ENCODE measurements at places on chromosomes 16 and 17.

DNA sequence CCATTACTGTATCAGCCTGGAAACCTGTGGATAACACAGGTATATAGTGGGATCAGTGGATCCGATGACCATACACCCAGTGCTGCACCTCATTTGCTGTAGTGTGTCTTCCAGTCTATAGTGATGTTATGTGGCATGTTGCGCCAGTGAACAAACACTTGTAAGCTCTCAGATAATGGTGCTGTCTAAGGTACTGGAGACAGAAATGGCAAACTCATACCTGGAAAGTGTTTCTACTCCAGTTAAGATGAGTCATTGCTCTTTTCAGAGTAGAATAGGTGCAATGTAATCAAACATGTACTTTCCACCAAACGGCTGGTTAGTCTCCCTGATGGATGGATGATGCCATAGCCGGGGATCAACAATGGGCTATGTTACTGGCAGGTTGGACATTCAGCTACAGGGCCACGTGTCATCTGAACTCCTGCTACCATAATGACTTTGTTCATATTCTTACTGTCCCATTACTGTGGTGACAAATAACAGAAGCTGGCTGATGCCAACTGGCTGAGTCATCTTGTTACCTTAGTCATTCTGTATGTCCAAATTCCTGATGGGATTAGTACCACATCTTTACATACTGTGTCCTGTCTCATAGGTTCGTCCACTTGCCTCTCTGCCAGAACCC lies 6.3 kb downstream of the CCL11 start:
- H3K36me3 ChIP-seq, result no peaks in the 10 kb centered on the region
- H3K27ac ChIP-seq, result no peak overlapping the region
- no peak for DNase-seq
- peaks cover 6% of the 10 kb centered on the region for H3K4me1 ChIP-seq
- peaks cover 1% of the 10 kb centered on the region for H3K27me3 ChIP-seq

GRCh38 chr17:13598353-13599167 lies 3.2 kb downstream of the HS3ST3A1 start:
- peak overlapping the region; percentile 85 for H3K27ac ChIP-seq
- H3K4me1 ChIP-seq, result peaks cover 34% of the 10 kb centered on the region
- peak overlapping the region; percentile 87 for H3K4me3 ChIP-seq
- no peaks in the 10 kb centered on the region for H3K27me3 ChIP-seq

- H3K4me1 ChIP-seq, result no peaks in the 10 kb centered on the region
- H3K27ac ChIP-seq, result no peak overlapping the region
Observed at GRCh38 chr16:84090211-84090610, 26.5 kb downstream of the MBTPS1 start.

DNA sequence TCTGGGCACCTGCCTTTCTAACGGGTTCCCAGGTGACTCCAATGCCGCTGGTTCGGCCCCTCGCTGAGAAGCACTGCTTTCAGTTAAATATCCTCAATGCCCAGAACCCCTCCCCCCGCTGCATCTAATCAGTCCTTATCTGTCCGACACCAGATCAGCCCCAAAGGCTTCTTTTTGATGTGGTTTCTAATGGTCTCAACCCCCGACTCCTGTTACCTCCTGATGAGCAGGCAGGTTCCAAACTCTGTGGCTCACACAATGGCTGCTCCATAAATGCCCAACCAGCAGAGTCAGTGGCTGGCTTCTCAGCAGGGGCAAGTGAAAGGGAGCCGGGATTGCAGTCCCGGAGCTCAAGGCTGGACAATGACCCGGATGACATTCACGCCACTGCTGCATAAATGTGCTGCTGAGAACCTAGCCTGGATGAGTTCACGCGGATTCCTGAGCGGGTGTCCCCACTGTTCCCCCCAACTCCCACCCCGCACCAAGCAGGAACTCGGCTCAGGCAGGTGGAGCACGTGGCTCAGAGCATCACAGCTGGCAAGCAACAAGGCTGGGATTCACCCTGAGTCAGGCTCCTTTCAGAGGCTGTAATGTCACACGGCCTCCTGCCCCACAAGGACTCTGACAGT lies 1.0 kb upstream of the SLC38A8 start:
- DNase-seq, result no peak
- no peaks in the 10 kb centered on the region for H3K4me1 ChIP-seq
- H3K27me3 ChIP-seq, result peaks cover 36% of the 10 kb centered on the region
- no peak overlapping the region for H3K4me3 ChIP-seq
- H3K36me3 ChIP-seq, result no peaks in the 10 kb centered on the region
- H3K27ac ChIP-seq, result no peak overlapping the region

DNA sequence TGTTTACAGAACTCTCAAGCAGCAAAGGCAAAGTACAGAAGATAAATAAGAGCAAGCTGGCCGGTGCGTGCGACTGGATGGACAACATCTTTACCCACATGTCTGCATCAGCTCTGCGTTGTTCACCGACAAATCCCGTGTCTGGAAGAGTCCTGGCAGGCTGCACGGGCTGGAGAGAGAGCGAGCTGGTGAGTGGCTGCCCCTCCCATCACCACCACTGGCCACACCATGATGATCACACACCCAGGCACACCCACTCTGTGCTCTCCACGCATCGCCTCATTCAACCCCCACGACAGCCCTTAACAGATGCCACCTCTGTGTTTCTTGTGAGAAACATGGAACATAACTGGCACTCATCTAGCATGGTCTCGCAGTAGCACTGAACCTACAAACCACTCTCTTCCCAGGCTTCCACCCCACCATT lies 59.2 kb downstream of the ANKRD11 start:
- H3K4me1 ChIP-seq, result peaks cover 28% of the 10 kb centered on the region
- H3K36me3 ChIP-seq, result peaks cover 4% of the 10 kb centered on the region
- peak overlapping the region; percentile 60 for H3K27ac ChIP-seq
- no peak overlapping the region for H3K4me3 ChIP-seq
- DNase-seq, result peak; percentile 71

DNA sequence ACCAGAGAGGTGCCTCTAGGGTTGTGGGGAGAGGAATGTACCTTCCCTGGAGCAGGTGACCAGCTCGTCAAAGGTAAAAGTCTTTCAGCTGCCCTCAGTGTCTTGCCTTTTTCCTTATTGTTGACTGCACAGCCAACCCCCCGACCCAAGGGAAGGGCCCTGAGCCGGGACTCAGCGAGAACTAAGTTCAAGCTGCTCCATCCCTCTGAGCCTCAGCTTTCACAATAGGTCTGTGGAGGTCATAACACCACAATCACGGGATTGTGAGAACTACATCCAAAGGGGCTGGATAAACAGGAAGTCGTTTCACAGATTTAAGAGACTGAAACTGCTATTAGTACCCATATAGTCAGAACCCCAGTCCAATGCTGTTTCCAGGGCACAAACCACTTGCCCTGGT lies 2.6 kb upstream of the KRT36 start:
- no peak overlapping the region for H3K27ac ChIP-seq
- no peaks in the 10 kb centered on the region for H3K36me3 ChIP-seq
- H3K4me1 ChIP-seq, result peaks cover 19% of the 10 kb centered on the region
- no peak overlapping the region for H3K4me3 ChIP-seq
- no peaks in the 10 kb centered on the region for H3K27me3 ChIP-seq

DNA sequence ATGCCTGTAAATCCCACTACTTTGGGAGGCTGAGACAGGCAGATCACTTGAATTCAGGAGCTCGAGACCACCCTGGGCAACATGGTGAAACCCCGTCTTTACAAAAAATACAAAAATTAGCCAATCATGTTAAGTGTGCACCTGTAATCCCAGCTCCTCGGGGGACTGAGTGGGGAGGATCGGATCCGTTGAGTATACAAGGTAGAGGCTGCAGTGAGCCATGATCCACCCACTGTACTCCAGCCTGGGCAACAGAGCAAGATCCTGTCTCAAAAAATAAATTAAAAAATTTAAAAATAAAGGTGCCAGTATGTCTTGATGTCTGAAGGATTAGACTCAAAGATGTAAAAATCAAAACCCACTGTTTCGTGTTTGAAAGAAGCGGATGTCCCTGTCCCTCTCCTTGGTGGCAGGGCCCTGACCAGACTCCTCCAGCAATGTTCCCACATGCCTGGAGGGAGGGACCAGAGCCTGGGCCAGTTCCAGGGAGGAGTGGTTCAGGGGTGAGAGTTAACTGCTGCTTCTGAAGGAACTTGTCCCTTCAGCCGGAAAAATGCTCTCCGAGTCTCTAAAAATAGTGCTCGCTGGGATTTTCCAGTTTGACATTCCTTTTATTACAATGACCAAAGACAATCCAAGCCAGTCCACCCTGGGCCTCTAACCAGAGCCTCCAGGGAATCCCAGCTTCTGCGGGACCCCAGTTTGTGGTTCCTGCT lies 9.4 kb upstream of the CMTM4 start:
- H3K36me3 ChIP-seq, result no peaks in the 10 kb centered on the region
- H3K27ac ChIP-seq, result no peak overlapping the region
- H3K4me3 ChIP-seq, result no peak overlapping the region
- H3K27me3 ChIP-seq, result peaks cover 3% of the 10 kb centered on the region
- peak; percentile 37 for DNase-seq
- peaks cover 6% of the 10 kb centered on the region for H3K4me1 ChIP-seq

- no peaks in the 10 kb centered on the region for H3K4me1 ChIP-seq
- H3K27me3 ChIP-seq, result no peaks in the 10 kb centered on the region
- H3K4me3 ChIP-seq, result no peak overlapping the region
- H3K27ac ChIP-seq, result no peak overlapping the region
- no peak for DNase-seq
- H3K36me3 ChIP-seq, result no peaks in the 10 kb centered on the region
Observed at GRCh38 chr17:22671110-22671509, 978.8 kb downstream of the KCNJ18 start.

DNA sequence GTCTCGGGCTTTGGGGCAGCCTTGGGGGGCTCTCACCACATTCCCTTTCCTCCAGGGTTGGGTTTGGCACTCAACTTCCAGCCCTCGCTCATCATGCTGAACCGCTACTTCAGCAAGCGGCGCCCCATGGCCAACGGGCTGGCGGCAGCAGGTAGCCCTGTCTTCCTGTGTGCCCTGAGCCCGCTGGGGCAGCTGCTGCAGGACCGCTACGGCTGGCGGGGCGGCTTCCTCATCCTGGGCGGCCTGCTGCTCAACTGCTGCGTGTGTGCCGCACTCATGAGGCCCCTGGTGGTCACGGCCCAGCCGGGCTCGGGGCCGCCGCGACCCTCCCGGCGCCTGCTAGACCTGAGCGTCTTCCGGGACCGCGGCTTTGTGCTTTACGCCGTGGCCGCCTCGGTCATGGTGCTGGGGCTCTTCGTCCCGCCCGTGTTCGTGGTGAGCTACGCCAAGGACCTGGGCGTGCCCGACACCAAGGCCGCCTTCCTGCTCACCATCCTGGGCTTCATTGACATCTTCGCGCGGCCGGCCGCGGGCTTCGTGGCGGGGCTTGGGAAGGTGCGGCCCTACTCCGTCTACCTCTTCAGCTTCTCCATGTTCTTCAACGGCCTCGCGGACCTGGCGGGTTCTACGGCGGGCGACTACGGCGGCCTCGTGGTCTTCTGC lies 8.4 kb downstream of the SLC16A3 start:
- peaks cover 61% of the 10 kb centered on the region for H3K4me1 ChIP-seq
- no peak overlapping the region for H3K4me3 ChIP-seq
- peaks cover 4% of the 10 kb centered on the region for H3K36me3 ChIP-seq
- no peak overlapping the region for H3K27ac ChIP-seq
- no peaks in the 10 kb centered on the region for H3K27me3 ChIP-seq

DNA sequence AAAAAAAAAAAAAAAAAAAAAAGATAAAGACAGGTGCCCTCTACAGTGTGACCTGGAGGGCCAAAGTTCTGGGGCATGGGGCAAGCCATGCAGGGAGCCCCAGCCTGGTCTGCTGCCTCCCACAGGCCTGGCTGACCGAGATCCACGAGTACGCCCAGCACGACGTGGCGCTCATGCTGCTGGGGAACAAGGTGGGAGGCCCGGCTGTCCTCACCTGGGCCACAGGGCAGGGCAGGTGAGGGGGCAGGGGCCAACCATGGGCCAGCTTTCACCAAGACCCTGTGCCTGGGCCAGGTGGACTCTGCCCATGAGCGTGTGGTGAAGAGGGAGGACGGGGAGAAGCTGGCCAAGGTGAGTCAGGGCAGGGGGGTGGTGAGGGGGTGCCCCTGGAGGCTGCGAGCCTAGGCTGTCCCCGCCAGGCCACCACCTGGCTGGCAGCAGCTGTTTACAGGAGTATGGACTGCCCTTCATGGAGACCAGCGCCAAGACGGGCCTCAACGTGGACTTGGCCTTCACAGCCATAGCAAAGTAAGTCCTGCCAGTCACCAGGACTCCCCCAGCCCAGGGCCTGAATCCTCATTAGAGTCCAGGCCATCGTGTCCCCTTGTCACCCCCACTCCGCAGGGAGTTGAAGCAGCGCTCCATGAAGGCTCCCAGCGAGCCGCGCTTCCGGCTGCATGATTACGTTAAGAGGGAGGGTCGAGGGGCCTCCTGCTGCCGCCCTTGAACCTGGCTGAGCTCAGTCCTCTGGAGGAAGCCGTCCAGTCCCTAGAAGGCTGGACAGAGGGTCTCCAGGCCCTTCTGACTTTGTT lies 2.7 kb upstream of the TRAF7 start:
- H3K36me3 ChIP-seq, result peaks cover 7% of the 10 kb centered on the region
- H3K4me1 ChIP-seq, result peaks cover 72% of the 10 kb centered on the region
- H3K27ac ChIP-seq, result peak overlapping the region; percentile 22
- no peak for DNase-seq

DNA sequence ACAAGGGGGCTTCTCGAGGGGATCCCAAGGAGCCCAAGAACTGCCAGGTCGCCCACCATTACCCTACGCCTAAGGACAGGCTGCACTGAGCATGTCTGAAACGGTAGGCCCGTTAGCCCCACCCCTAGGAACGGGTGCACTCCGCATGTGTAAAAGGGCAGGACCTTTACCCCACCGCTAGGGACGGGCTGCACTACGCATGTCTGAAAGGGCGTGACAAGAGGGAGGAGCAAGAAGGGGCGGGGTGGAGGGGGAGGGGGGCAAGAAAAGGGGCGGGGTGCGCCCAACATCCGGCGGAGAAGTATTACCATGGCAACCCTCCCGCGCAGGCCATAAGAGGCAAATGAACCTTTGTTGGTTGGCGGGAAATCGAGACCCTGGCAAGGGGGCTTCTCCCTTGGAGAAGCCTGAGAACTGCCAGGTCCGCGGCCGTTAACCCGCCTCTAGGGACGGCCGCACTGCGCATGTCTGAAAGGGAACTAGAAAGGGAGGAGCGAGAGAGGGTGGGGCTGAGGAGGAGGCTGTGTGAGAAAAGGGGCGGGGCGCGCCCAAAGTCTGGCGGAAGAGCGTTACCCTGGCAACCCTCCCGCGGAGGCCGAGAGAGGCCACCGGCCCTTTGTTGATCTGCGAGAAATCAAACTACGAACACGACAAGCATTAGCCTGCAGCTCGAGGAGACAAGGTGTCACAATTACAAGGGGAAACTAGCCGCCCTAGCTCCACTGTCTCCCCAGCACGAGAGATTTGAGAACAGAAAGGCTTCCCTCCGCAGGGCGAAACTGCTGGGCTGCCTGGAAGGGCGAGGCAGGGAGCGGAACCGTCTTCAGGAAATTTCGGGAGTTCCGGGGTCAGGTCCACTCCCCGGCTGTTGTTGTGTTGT lies 2046.8 kb downstream of the TP53TG3F start:
- no peak for DNase-seq
- H3K4me1 ChIP-seq, result no peaks in the 10 kb centered on the region
- H3K4me3 ChIP-seq, result no peak overlapping the region

- no peak for DNase-seq
- H3K4me1 ChIP-seq, result peaks cover 27% of the 10 kb centered on the region
- H3K36me3 ChIP-seq, result no peaks in the 10 kb centered on the region
- H3K4me3 ChIP-seq, result no peak overlapping the region
- H3K27me3 ChIP-seq, result peaks cover 5% of the 10 kb centered on the region
Observed at GRCh38 chr17:7017827-7018200, 5.0 kb upstream of the BCL6B start.

GRCh38 chr17:67434061-67434525 lies 57.0 kb downstream of the PITPNC1 start:
- no peaks in the 10 kb centered on the region for H3K36me3 ChIP-seq
- no peak overlapping the region for H3K4me3 ChIP-seq
- H3K4me1 ChIP-seq, result peaks cover 13% of the 10 kb centered on the region
- no peak overlapping the region for H3K27ac ChIP-seq
- no peak for DNase-seq
- H3K27me3 ChIP-seq, result no peaks in the 10 kb centered on the region

- no peak overlapping the region for H3K4me3 ChIP-seq
- no peak for DNase-seq
- H3K27ac ChIP-seq, result no peak overlapping the region
- no peaks in the 10 kb centered on the region for H3K36me3 ChIP-seq
Observed at GRCh38 chr17:48745381-48746275, 17.1 kb upstream of the HOXB13 start.
